Stimulated activated naive CD8-positive, alpha-beta T cell treated with anti-CD3 and anti-CD28 coated beads, Interleukin-15, Interleukin-2, amounts not matched to agents 100 U/mL and 50 U/mL, for 24 hours (primary cell): ENCODE measurements at places on chromosomes 7 and 10.

GRCh38 chr10:62278441-62278910 lies 9.8 kb upstream of the RTKN2 start:
- DNase-seq, result no peak

- peak; percentile 63 for DNase-seq
Measured at GRCh38 chr7:24757353-24758275, at the start of gene GSDME. Gene GSDME (minus strand): TSS chr7:24757464. CDS start chr7:24749774, 7,690 bp downstream.

GRCh38 chr10:113111900-113112853 lies 162.1 kb downstream of the TCF7L2 start:
- DNase-seq, result no peak

- no peak for DNase-seq
Measured at GRCh38 chr10:133327651-133328357, 8.9 kb downstream of the CALY start.

DNA sequence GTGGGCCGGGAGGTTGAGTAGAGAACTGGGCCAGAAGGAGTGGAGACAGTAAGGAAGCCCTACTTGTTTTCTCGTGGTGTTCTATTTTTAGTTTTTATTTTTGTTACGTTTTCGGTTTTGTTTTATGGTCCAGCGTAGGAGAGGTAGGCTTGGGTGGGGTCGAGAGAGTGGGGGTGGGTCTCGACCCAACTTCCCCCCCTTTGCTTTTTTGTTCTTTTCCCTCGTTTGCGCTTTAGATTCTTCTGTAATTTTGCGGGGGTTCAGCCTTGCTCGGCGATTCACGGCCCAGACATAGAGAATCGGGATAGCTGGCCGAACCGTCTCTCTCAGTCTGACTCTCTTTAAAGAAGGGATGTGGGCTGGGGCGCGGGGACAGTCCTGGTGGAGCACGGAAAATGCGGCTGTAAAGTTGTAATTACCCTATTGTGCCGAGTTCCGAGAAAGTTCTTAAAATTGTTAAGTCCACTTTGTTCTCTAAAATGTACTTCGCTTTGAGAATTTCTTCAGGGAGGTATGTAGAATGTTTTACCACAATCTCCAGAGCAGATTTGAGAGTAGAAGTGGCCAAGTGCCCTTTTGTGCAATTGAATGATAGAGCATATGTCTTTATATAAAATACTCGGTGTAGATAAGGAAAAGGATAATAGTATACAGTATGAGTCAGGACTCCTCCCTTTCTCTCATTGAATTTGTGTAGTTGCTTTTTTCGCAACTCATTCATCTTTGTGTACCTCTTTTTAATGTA lies 816 bp downstream of the DMTF1 start:
- DNase-seq, result peak; percentile 56

GRCh38 chr7:2809903-2810625 lies 34.0 kb downstream of the GNA12 start:
- no peak for DNase-seq

DNA sequence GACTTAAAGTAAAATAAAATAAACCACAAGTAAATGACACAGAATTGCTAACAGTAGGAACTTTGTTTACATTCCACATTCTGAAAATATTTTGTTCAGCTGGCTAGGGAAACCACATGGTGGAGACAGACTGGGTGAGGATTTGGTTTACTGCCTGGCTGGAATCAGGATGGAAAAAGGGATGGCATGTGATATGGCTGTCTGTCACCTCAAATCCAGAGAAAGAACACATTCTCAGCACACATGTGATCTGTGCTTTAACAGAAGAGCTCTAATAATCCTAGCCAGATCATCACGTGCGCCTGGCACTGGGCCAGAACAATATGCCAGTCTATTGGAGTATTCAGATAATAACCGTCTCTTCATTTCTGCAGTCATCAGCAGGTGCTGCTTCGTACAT lies 90.9 kb upstream of the PIP4K2A start:
- no peak for DNase-seq

DNA sequence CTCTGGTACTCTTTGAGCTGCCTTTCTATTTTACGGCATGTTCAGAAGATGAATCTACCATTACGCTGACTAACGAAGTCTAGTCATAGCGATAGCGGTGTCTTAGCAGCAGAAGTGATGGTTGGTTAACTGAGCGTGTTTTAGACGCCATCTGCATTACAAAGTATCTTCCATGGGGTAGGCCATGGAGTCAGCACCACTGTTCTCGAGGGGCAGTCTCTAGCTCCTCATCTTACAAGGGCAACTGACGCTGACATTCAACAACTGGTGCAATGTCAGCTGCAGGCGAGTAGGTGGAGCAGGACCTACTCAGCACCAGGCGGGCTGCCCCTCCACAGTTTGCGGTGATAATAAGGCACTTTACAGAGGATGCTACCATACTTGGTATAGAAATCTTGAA lies 88.7 kb downstream of the ADARB2 start:
- DNase-seq, result no peak

GRCh38 chr7:69657985-69658384 lies 59.7 kb downstream of the AUTS2 start:
- no peak for DNase-seq

DNA sequence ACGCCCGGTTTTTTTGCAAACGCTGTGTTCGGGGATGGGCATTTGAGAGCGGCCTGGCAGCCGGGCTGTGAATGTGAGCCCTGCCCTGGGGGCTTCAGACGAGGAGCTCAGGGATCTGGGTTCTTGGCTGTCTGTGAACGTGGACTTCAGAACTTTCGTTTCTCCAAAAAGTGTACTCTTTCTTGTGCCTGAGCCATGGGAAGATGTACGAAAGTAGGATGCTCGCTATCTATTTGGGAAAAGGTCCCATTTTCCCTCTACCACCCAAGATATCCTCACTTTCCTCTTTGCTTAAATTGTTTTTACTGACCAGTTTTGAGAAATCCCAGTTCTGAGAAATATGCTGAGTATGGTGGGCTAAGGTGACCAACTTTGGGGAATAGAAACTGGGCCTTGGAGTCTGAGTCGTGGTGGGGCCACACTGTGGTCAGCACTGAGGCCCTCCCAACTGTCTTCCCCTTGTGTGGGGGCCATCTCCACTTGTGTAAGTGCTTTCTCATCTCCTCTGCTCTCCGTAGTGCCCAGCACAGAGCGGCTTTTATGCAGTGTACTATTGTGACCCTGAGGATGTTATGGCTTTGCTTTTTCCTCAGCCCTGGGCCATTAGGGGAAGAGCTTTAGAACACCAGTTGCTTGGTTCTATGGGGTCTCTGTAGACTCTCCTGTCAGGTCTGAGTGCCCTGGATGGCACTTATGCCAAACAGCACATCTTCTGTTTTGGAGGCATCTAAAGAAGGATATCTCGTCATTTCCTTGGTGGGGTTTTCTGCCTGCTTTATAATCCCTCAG lies 918 bp downstream of the DBNL start:
- DNase-seq, result no peak

- no peak for DNase-seq
Measured at GRCh38 chr7:135386181-135386580, 123.7 kb downstream of the CNOT4 start.

DNA sequence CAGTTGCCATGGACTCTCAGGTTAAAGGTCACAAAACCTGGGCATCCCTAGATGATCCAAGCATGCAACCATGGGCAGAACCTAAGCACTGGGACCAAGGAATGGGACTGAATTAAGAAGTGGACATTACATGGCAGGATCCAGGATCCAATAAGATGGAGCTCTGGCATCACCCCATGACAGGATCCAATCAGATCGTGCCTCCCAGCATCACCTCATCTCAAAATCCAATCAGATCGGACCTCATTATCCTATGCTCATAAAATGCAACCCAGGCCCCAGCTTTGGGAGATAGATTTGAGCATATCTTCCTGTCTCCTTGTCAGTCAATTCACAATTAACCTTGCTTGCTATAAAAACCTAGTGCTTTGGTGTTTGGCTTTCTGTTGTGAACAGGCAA lies 616.1 kb downstream of the PARD3 start:
- no peak for DNase-seq

DNA sequence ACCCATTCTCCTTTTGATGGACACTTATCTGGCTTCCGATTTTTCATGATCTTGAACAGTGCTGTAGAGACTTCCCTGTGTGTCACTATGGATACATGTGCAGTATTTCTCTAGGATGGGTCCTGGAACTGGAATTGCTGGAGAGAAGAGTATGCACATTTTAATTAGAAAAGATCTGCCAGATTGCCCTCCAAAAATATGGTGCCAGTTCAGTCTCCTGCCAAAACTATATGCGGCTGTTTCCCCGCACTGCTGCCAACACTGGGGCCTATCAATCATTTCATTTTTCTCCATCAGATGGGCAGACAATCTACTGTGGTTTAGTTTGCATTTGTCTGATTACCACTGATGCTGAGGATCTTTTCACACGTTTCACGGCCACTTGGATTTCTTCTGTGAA lies 105.0 kb downstream of the SH2D4B start:
- no peak for DNase-seq

GRCh38 chr10:125127110-125127509 lies 33.3 kb downstream of the CTBP2 start:
- DNase-seq, result no peak

DNA sequence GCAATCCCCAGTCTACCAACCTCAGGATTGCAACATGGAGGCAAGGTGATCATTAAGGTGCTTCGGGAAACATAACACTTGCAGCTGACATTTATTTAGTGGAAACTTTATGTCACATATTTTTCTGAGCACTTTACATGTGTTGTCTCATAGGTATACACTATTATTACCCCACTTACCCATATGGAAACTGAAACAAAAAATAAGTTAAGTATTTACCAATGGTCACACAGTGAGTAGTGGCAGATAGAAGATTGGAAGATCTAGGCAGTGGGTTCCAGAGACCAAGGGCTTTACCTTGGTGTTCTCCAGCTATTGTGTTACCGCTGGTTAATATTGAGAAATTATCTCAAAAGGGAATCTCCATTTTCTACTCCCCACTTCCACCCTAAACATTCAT lies 1279.1 kb upstream of the SORCS1 start:
- no peak for DNase-seq

DNA sequence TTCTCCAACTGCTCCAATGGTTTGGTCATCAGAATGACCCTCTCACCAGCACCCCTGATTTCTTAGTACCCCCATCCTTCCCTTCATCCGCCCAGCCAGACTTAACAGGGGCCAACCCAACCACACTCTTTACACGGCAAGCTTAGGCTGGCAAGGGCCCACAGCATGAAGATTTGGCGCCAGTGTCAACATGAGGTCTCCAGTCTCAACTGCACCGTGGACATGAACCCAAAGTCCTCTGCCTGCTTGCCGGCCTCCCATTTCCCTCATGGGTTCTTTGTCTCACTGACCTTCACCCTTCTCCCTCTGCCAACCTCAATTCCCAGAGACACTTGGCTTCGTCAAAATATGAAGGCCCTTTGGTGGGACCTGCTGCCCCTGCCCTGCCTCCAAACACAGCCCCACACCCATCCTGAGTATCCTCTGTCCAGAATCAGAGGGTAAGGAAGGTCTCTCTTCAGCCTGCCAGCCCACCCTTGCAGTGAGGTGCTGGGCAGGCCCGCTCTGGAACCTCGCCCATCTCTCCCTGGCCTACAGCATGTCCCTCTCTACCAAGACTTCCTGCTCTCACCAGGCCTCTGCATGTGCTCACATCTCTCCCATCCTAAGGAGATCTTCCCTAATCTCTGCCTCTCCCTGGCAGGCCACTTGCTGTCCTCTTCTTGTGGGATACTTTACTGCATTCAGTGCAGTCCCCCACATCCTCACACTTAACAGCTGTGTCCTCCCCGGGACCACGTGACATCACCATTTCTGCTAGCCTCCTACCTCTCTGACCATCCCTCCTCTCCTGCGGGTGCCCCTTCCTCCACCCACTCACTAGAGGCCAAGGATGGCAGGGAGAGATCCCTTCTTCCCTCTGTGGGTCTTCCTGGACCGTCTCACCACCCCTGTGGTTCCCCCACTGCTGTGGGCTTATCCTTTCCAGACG lies 91.7 kb upstream of the ZMIZ1 start:
- no peak for DNase-seq

GRCh38 chr7:39721919-39722597 lies 98.7 kb downstream of the RALA start:
- no peak for DNase-seq
